KBM-7 (cell line): ENCODE measurements at places on chromosomes 13 and 19.

DNA sequence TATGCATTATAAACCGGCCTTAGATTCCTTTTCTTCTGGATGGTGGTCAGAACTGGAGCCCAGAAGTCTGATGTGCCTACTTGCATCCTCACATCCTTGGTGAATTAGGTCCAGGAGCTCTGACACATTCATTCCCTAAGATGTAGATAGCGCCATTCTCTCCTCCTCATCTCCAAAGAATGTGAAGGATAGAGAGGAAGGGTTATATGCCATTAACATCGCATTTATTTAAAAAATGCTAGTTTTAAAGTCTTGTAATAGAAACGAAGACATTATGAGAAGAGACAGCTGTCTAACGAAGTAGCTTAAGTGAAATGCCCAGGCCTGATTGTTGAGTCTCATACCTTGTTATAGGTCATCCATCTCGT, 9.7 kb downstream of the MBNL2 start:
- no peak for DNase-seq

DNA sequence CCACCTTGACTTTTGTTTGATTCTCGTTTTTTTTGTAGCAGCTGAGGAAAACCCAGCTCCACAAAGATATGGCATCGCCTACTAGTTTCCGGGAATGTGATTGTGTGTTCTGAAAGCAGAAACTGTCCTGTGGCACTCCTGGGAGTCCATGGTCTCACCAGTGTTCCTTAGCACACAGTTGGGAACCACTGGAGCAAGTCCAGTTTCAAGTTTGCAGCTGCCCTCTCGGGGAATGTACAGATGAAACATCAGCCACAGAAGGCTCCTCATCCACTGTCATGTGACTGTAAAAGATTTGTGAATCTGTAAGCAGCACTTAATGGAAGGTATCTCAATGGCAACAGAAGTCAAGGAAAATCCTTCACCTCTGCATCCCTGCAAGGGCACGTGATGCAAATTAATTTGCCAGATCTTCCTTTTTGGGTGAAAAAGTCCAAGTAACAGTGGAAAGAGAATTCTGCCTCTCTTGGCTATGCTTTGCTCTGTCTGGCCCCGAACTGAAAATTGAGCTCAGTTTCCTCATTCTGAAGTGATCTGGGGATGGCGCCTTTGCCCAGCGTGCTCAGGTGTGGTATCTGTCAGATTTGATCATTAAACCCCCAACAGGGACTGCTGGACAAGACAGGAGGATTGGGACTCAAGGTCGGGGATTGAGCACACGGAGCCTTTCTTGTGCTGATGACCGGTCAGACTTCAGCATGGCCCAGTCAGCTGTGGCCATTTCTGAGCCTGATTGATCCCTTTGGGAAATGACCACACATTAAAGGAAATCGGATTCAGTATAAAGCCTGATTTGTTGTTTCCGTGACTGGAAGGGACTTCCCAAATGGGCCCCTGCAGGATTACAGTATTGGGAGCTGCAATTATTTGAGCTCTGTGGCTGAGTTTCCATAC, 58.8 kb downstream of the ING1 start:
- DNase-seq: no peak

DNA sequence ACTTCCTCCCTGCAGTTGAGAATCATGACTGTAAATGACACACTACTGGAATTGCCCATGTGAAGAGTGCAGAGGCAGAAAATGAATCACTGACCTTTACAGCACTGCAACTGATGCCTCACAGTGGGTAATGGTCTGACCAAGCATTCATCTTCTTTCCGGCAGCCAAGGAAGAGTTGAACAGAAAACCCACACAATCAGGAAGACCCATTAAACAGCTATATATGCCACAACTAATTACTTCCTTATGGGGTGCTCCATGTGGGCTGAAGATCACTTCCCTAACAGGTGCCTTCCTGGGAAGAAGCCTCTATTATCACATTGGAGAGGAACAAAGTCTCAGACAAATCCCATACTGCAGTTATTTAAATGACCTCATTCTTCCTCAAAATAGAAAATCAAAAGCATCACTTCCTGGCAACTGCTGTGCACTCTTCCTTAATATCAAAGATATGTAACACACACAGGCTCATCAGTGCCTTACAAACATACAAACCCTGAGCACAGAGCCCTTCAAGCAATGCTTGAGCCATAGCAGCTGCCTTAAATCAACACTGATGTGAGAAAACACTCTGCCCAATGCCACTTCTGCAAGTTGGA, 45.8 kb downstream of the RUBCNL start:
- DNase-seq: peak; percentile 32

- no peak for DNase-seq
Measured at GRCh38 chr19:43811837-43812236, 9.6 kb upstream of the LYPD5 start.

- DNase-seq: peak; percentile 99
Measured at GRCh38 chr19:18401580-18402112, 4.2 kb upstream of the LRRC25 start.

DNA sequence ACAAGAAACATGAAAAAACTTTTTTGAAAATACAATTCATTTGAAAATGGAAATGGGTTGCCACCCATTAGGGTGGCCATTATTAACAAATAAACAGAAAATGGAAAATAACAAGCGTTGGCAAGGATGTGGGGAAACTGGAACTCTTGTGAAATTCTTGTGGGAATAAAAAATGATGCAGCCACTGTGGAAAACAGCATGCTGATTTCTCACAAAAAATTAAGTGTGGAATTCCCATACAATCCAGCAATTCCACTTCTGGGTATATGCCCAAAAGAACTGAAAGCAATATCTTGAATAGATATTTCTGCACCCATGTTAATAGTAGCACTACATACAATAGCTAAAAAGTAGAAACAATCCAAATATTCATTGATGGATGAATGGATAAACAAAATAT, 165.2 kb downstream of the DCLK1 start:
- DNase-seq: no peak

DNA sequence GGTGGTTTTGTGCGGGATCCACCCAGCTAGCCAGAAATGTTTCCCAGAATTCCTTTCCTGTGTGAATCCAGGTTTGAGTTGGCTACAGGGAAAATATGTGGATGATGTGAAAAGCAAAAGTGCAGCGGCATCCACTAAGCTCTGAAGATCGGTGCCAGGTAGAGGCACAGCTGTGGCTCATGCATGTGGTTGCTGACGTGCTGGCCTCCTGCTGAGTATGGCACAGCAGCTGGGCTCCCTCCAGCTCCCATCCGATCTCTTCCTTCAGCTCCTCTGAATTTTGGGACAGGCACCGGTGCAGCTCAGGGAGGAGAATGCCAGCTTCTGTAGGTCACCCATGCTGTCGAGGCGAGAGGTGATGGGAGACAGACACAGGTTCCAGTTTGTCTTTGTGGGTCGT, 84.0 kb upstream of the GSX1 start:
- no peak for DNase-seq

GRCh38 chr13:49395451-49395865, 48.4 kb downstream of the CAB39L start:
- DNase-seq: no peak

- no peak for DNase-seq
Measured at GRCh38 chr13:30370916-30371521, 51.3 kb upstream of the UBE2L5 start.

DNA sequence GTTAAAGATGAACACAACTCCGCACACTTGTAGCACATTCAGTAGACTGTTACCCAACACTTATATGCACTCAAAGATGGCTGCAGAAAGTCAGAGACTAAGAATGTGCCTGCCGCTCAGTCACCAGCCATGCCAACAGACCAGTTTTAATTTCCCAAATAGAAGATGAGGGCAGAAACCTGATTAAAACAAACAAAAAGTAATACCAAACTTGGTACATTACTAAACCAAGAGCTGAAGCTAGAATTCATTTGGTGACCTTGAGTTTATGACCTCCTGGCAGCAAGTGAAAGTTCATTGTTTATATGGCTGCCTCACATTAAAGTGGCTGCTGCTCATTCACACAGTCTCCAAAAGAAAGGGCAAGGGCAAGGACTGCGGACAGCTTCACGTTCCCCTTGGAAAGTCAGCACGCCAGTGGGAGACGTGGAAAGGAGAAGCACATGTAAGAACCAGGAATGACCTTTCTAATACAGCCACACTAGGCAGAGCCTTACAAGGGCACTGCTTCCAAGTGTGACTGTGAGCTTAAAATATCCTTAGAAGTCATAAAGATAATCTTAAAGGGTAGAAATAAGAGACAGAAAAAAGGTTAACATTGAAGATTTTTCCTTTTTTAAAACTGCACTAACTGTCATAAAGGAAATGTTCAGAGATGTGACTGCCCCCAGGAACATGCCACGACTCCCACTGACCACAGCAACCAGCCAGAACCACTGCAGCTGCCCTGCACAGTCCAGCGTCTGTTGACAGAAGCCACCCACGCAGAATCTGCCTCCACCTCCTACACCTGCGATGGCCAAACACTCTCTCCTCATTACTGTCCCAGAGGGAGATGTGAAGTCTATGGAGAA, 73.5 kb downstream of the STK24 start:
- DNase-seq: no peak

- no peak for DNase-seq
Measured at GRCh38 chr13:102227741-102228140, 174.1 kb downstream of the FGF14 start.

- no peak for DNase-seq
Measured at GRCh38 chr19:11944656-11945055, 19.7 kb downstream of the ZNF700 start.

DNA sequence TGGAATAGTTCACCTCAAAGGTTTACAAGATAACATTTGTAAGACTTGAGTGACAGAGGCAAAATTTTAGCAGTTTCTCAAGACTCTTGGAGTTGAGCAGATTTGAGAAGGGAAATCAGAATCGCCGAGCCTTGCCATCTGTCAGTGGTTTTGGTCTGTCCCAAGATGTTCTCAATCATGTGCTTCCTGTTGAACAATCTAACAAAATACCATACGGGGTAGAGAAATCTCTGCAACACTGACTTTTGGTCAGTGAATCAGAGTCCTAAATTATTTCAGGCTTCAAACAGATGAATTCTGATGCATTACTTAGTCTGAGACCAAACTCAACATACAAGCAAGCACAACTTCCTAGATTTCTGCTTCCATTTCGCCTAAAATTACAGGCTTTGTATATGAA, 3.8 kb downstream of the KCTD12 start:
- peak; percentile 50 for DNase-seq

DNA sequence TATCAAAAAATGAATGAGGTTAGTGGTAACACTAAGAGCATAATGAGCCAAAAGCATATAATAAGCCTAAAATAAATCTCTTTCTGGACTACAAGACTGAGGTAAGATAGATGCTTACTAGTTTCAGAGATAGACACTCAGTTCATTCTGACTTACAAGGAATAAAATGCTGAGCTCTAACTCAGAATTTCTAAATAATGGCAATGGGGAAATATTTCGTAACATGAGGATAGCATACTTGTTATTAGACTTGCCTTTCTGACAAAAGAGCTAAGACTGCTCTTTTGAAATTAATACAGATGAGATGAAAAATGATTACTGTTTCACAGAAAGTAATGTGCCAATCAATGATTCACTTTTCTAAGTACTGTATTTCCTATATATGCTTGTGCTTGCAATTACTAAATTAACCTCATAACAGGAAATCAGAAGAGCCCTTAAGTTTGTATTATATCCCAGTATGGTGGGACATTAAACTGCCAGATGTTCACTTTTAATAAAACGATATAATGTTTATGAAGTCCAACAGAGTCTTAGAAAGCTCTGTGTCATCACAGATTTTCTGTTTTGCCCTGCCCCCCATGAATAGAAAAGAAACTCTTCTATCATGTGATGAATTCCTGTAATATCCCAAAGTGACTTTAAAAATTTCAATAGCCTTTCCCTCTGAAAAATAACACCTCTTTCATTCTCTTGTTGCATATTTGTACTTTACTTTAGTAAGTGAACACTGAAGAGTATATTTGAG, 2771.0 kb upstream of the PCDH20 start:
- no peak for DNase-seq

DNA sequence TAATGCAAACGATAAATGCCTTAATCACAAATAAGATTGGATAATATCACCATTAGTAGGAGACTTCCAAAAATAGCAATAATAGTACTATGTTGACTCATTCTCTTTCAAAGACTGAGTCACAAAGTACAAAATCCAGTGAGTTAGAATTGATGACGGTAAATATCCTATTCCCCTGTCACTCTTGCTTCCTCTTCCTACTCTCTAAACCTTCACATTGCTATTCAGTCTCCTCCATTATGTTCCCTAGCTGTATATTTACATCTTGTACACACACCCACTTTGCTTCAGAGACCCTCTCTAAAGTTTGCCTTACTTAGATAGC, 26.3 kb upstream of the INTS6 start:
- DNase-seq: no peak

- DNase-seq: no peak
Measured at GRCh38 chr13:28001049-28001448, 12.6 kb upstream of the URAD start.

DNA sequence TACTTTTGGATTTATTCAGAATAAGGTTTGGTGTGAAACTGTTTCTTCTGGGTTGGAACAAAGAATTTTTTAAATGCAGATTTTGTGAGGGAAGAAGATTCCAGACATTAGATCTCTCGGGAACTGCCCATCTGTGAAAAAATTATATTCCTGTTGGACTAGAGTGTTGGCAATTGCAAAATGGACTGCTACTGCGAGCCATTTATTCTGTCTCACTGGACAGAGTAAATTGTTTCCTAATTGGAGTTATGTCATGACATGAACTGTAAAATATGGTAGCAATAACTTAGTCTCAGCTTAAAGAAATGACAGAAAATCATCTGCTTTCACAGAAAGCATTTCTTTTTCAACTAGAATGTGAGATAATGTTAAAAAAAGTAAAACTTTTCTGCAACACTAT, 86.0 kb upstream of the MYCBP2 start:
- DNase-seq: no peak

DNA sequence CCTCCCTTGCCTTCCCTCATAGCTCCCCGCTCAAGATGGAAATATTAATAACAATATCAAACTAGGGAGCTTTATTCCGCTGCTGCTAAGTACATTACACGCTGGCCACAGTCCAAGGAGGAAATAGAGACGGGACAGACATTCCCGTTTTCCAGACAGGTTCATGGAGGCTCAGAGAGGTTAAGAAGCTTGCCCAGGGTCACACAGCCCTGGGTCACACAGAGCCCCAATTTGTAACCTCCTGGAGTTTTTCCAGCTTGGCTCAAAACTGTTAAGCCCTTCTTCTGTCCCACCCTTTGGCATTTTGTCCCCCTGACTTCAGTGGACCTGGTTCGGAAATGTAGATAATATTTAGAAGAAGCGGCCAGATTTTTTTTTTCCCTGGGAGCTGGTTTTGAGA, 2.0 kb downstream of the BICRA start:
- DNase-seq: no peak

- DNase-seq: no peak
Measured at GRCh38 chr19:1465191-1466016, 13.6 kb downstream of the C19orf25 start.
